ENCODE measurements at places on chromosomes 6 and 20. TPM values are rescaled to one million over a fixed set of nuclear protein-coding genes. Genes with fewer than 3 reads are reported as not detected.

DNA sequence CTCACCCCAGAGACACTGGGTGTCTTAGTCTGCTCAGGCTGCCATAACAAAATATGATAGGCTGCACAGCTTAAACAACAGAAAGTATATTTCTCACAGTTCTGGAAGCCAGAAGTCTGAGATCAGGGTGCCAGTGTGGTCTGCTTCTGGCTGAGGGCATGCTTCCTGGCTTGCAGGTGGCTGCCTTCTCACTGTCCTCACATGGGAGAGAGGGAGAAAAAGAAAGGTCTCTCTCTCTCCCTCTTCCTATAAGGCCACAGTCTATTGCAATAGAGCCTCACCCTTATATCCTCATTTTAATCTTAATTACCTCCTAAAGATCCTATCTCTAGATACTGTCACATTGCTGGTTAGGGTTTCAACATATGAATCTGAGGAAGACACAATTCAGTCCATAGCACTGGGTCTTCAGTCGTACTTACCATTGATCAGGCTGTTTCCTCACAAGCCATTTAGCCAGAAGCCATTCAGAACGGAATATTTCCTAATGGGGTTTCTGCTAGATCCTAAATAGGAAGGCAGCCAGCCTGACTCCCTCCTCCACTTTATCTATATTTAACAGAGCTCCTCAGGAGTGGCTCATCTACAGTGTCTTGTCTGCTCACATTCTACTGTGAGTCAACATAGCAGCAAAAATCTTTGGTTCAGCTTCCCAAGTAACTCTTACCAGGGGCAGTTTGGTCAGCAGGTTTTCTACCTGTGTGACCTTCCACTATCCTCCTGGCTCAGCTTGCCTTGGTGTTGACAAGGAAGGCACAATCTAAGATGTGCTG, 42.2 kb downstream of the CD164 start:
- no peak for ATAC-seq

- ATAC-seq: peak; percentile 47
These were observed 405 bp downstream of the RALGAPA2 start for GRCh38 chr20:20712004-20712473.

DNA sequence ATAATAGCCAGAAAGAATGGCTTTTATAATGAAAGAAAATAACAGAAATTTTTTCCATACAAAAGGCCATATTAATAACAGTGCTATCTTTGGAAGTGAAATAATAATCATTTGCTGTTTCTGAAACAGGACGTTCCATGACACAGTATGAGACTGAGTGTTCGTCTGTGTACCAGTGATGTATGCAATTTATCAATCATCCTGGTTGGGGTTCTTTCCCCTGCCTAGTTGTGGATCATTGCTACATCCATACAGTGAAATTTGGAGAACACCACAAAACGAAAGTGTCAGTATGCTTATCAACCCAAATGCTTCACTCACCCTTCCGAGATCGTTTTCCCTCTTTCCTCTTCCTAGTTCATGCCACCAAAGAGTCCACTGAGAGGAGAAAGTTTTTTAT, 151.4 kb upstream of the PRDM1 start:
- no peak for ATAC-seq

DNA sequence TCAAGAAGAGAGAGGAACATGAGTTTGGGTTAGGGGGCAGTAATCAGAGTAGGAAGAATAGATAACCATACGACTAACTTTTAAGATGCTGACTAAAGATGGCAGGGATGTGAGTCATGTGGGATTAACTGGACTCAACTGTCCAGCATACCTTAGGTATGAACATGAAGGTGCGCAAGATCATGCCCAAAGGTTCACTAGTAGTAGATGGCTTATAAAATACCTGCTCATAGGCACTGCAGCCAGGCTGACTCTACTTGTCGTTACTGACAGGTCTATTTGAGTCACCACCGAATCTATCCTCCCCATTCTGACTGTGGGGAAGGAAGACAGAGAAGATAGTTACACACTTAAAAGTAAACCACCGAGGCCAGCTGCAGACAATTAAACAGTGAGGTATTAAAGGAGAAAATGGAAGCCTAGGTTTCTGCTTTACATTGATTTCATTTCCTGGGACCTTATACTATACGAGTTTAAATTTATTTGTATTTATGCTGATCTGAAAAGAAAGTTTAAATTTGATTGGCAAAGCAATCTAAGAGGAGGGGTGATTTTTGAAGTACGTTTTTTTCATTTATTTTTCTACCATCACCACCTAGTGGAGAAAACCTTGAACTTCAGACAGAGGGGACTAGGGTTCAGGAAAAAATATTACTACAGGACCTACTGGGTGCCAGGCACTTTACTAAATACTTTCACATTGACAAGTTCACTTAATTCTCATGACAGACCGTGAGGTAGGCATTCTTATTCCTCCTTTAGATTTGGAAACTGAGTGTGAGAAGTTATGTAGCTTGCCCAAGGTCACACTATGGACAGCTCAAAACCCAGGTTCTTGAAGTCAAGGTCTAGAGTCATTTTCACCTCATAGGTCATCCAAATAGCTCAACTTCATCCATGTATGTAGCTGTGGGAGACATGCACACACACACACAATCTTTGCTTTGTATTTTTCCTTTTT, 4.0 kb upstream of the WRNIP1 start:
- ATAC-seq: no peak

- ATAC-seq: no peak
These were observed 7.8 kb downstream of the NAA20 start for GRCh38 chr20:20024942-20025341.

GRCh38 chr6:29734046-29735018, 11.1 kb downstream of the HLA-F start:
- no peak for ATAC-seq

DNA sequence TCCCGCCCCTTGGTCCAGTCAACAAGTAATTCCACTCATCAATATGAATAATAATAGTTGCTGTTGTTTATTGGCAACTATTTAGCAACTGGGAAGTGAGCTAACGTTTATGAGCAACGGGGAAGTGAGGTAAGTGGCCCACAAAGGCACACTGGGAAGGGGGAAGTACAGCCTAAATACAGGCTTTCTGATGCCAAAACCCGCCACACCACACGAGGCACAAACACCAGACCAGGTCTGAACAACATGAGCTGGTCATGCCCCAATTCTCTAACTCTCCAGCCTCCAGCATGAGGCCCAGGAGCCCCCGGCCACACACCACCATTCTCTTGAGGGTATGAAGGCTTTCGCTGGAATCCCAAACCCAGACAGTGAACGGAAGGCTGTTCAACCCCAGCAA, 50.8 kb downstream of the PREX1 start:
- ATAC-seq: no peak

- ATAC-seq: no peak
These were observed 280.3 kb upstream of the JARID2 start for GRCh38 chr6:14965424-14966075.

- no peak for ATAC-seq
These were observed 9.6 kb upstream of the SLC2A10 start for GRCh38 chr20:46699651-46700359.

GRCh38 chr6:163008626-163009025, 280.9 kb downstream of the PACRG start:
- no peak for ATAC-seq

DNA sequence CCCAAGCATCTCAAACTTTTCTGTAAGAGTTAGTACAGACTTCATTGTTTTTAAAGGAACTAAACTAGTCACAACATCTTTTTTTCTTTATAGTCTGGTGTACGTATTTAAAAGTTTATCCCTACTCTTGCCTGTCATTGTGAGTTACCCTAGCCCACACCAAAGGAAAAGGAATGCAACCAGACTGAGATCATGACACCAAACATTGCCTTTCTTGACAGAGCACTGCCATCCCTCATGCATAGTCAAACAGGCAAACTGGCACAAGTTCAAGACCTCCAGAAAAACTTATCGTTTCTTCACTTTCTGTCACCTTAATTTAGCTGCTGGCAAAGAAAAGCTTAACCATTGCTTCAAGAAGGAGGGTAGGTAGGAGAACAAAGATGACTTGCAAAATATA, 448.4 kb upstream of the MANEA start:
- ATAC-seq: no peak

DNA sequence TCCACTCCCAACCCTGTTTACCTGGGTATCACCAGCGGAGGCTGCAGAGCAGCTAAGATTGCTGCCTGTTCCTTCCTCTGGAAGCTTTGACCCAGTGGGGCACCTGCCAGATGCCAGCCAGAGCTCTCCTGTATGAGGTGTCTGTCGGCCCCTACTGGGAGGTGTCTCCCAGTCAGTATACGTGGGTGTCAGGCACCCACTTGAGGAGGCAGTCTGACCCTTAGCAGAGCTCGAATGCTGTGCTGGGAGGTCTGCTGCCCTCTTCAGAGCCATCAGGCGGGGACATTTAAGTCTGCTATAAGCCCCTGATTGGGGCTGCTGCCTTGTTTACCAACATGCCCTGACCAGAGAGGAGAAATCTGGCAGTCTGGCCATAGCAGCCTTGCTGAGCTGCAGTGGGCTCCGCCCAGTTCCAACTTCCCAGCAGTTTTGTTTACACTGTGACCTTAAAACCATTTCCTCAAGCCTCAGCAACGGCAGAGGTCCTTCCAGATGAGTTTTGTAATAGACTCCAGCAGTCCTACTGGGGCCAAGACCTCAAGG, 2.8 kb downstream of the RAET1E start:
- ATAC-seq: peak; percentile 73

DNA sequence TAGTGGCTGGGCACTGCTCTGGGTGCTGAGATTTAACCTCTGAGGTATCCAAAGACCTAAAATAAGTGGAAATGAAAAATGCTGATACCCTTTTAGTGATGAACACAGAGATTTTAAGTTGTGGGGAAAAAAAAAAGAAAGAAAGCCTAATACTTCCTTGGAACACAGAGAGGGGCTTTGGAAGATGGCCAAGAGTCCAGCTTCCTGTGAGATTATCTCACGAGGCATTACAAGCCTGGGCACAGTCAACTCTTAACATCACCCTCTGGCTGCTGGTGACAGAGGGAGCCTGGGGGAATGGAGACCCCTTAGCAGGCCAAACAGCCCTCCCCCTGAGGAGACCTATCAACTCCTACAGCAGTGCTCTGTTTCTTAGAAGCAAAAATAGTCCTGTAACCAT, 19.7 kb downstream of the BTN2A1 start:
- no peak for ATAC-seq

- ATAC-seq: no peak
These were observed 55.1 kb upstream of the HDDC2 start for GRCh38 chr6:125356884-125357283.

- ATAC-seq: no peak
These were observed 15.9 kb downstream of the NT5E start for GRCh38 chr6:85465762-85466161.

DNA sequence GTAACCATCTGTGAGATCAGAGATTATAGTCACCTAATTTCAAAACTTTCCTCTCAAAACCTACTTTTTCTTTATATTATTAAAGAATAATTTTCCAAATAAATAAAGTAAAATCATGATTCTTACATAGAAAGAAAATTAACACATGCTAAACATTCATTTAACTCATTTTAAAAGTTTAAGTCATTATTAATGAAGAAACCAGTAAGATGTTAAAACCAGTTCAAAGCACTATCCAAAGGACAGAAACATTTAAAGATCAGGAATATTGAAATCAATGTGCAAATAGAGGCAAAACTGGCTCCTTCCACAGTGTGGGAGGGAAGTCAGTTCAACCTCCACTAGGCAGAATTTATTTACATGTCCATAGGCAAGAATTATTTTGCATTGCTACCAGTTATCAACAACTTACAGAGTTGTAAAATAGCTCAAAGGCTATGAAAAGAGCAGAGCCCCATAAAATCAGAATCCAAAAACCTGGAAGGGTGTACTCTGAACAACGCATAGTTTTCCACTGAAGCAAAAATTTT, 146.9 kb downstream of the KHDC1L start:
- ATAC-seq: no peak

GRCh38 chr6:38319256-38320212, 320.2 kb downstream of the BTBD9 start:
- ATAC-seq: no peak

GRCh38 chr6:54059683-54060082, 51.6 kb upstream of the MLIP start:
- no peak for ATAC-seq

GRCh38 chr6:162273986-162274385, 453.6 kb downstream of the PRKN start:
- ATAC-seq: no peak

DNA sequence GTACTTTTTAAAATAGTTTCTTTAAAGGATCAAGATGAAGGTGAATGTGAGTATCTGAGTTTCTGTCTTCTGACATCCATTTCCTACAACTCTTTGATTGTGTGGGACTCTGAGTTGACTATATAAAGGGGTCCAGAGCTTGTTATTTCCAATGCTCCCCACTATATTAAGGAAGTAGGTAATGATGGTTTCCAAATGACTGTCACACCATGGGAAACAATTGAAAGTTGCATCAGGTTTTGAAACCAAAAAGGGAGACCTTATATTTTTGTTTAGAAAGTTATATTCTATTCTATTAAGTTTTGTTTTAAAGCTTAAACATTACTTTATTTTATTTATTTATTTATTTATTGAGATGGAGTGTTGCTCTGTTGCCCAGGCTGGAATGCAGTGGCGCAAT, 11.2 kb downstream of the CASS4 start:
- ATAC-seq: no peak

GRCh38 chr6:16184551-16184950, 53.8 kb upstream of the GMPR start:
- no peak for ATAC-seq

GRCh38 chr6:135686784-135687301, 164.7 kb upstream of the PDE7B start:
- ATAC-seq: peak; percentile 25

- no peak for ATAC-seq
These were observed 236.4 kb downstream of the NFATC2 start for GRCh38 chr20:51306081-51306480.

- no peak for ATAC-seq
These were observed 634 bp upstream of the BTBD9 start for GRCh38 chr6:38640216-38640909.

GRCh38 chr6:13006578-13007300, 290.2 kb downstream of the PHACTR1 start:
- no peak for ATAC-seq

DNA sequence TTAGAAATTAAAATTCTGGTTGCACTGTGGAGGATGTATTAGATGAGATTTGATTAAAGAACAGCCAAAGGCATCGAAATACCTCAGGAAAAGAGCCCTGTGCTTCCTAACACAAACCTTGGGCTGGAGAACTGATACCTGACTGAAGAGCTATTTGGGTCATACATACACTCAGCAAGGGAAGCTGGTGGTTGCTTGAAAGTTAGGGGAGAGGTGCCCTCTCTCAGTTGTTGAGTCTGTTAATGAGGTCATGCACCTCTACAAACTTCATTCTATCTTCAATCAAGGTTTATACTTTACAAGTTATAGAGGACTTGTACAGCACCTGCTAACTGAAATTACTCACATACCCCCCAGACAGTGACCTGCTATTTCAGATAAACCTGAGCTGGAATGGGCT, 25.5 kb downstream of the FAM184A start:
- ATAC-seq: no peak

The CST5 gene
- not detected for total RNA-seq

The SHLD1 gene
- 1.4 TPM for total RNA-seq

The UNC5CL gene
- total RNA-seq: 1.2 TPM

The SLC35A1 gene
- 16.8 TPM for total RNA-seq

The GTSF1L gene
- total RNA-seq: not detected

The TENT5A gene
- 14.6 TPM for total RNA-seq

The EXOC2 gene
- total RNA-seq: 24.7 TPM

The SLC22A7 gene
- total RNA-seq: not detected

The GJE1 gene
- total RNA-seq: not detected

The SRMS gene
- not detected for total RNA-seq
